ENCODE measurements at places on chromosomes 12 and 14.
A peak's percentile ranks its signal among the peaks of the same experiment; 100 is the strongest.

DNA sequence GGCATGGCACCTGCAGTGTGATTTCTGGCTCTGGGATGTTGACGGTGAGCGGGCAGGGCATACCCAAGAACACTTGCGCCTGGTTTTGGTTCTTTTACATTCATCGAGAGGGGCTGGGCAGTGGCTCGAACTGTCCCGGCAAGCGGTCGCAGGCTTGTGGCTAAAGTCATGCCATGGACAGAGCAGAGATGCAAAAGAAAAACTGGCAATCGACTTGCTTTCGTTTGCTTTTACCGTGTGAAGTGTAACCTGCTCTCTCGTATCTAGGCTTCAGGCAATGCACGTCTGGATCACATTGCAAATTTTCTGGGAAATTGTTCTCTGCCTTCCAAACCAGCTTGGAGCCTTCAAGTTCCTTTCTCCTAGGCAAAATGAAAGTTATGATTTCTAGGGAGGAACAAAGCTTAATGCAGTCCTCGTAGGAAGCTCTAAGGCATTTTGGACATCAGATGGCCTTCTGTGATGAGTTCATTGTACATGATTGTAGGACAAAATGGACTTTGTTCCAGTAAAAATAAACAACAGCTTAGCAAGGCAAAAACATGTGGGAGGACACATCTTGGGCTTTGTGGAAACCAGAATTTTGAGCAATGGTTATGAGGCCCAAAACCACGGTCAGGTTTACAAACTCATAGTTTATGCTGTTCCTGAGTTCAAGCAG, 18.3 kb downstream of the ADGRD1 start:
- no peak for DNase-seq

DNA sequence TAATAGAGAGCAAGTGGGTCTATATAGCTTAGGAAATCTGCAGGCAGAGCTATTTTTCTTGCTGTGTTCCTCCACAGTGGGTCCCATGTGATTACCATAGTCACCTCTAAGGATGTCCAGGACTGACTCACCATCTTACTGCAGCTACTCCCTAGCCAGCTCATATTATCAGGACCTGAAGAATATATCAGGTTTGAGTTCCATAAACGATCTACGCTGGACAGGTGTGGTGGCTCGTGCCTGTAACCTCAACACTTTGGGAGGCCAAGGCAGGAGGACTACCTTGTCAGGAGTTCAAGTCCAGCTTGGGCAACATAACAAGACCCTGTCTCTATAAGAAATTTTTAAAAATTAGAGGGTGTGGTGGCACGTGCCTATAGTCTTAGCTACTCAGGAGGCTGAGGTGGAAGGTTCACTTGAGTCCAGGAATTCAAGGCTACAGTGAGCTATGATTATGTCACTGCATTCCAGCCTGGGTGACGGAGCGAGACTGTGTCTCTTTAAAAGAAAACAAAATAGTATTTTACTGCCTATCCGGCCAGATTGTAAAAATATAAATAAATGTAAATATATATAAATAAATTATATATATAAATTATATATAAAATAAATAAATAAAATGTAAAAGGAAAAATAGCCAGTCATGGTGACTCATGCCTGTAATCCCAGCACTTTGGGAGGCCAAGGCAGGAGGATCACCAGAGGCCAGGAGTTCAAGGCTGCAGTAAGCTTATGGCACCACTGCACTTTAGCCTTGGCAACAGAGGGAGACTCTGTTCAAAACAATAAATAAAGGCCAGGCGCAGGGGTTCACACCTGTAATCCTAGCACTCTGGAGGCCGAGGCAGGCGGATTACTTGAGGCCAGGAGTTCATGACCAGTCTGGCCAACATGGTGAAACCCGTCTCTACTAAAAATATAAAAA, 6.9 kb upstream of the SPRYD4 start:
- no peak for DNase-seq

DNA sequence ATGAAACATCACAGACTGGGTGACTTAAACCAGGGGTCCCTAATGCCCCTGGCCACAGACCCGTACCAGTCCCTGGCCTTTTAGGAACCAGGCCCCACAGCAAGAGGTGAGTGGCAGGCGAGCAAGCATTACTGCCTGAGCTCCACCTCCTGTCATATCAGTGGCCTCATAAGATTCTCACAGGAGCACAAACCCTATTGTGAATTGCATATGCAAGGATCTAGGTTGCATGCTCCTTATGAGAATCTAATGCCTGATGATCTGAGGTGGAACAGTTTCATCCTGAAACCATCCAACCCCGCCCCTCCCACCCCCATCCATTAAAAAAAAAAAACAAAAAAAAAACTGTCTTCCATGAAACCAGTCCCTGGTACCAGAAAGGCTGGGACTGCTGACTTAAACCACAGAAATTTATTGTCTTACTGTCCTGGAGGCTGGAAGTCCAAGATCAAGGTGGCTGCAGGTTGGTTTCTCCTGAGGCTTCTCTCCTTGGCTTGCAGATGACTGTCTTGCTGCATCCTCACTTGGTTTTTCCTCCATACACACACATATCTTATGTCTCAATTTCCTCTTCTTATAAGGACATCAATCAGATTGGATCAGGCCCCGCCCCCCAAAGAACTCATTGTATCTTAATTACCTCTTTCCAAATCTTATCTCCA, 235.9 kb downstream of the CHST11 start:
- no peak for DNase-seq

DNA sequence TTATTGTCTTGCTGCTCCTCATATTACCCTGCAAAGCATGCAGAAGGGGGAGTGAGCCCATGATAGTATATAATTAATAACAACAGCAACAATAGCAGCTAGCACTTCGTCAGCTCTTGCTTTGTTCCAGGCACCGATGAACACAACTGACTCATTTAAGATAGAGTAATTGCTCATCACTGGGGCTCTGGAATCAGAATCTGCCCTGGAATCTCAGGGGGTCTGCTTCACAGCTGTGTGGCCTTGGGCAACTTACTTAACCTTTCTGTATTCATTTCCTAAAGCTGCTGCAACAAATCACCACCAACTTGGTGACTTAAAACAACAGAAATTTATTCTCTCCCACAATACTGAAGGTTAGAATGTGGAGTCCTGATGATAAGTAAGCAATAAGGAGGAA, 55.0 kb upstream of the PSMC1 start:
- no peak for DNase-seq

- DNase-seq, result peak; percentile 87
Measured at GRCh38 chr12:57093415-57094207, 4.7 kb downstream of the NAB2 start.

GRCh38 chr12:53505086-53505485, 2.2 kb downstream of the NPFF start:
- no peak for DNase-seq

DNA sequence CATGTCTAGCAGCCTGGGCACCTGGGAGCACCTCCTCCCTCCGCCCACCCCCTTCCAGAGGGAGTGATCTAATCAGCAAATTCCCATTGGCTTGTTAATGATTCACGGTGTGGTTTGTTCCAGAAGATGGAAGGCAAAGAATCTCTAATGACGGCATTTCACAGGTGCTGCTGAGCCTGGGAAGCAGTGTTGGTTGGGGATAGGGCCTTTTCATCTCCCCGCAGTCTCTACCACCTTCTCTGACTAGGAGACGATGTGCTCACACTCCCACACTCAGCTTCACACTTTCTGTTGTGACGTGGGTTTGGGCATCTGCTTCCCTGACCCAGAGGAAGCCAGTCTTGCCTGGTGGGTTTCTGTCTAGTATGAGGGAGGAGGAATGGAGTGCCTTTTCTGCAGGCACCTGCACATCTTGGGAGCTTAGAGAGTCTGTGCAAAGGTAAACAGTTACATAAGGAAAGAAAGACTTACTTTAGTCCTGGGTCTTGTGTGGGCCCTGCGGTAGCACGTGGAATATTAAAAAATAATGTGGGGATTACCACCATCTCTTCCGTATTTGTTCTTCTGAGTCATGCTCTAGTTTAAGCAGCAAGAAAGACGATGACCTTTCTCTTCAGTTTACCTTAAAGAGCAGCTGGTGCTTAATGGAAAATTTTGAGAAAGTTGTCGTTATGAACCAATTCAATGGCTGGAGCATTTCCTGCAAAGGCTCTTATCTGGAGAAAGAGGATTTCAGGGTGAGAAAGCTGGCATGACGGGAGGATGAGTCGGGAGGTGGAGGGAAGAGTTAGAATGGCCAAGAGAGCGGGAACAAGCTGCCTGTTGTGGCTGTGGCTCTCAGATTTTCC, 70.6 kb upstream of the ARHGAP5 start:
- no peak for DNase-seq

GRCh38 chr12:87185367-87185766, 843.8 kb downstream of the C12orf50 start:
- no peak for DNase-seq

GRCh38 chr12:97474161-97474560, 11.6 kb downstream of the RMST start:
- no peak for DNase-seq

- DNase-seq, result no peak
Measured at GRCh38 chr12:94222351-94223084, 74.1 kb downstream of the PLXNC1 start.

- DNase-seq, result no peak
Measured at GRCh38 chr12:49950273-49951251, at the start of gene AQP2. Gene AQP2, plus strand, starts transcription at chr12:49950737. Its CDS starts 94 bp downstream, at chr12:49950831.

DNA sequence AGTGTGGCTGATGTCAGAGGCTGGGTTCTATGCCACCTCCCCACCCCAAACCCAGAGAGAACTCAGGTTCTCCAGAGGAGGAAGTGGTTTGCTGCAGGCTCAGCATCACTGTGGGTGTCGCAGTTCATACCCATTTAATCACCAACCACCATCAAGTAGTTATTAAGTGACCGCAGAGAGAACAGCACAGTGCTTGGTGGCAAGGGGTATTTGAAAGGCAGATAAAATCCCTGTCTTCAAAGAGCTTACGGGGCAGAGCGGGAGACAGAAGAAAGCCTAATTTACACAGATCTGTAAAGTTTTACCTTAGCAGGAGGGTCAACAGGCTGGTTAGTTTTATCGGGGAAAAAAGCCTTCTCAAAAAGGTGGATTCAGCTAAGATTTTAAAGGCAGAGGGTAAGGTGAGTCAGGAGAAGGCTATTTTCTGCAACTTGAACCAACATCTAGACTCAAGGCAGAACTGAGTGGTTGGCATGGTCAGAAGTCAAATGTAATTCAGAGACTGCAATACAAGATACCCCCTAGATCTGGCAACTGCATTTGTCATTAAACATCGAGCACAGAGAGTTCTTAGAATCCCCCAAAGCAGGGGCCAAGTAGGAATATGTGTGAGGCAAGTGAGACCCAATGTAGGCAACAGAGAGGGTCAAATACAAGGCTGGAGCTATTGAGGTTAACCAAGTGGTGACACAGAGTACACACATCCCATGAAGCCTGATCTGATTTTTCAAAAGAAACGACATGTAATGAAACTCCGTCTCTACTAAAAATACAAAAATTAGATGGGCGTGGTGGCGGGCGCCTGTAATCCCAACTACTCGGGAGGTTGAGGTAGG, 13.2 kb downstream of the PXN start:
- no peak for DNase-seq

- DNase-seq, result no peak
Measured at GRCh38 chr14:38135106-38135867, 72.4 kb upstream of the SSTR1 start.

All from ecto neural progenitor cell (in vitro differentiated cells).